AG20443 (cell line): ENCODE measurements at places on chromosomes 13 and 19.
A peak's percentile ranks its signal among the peaks of the same experiment; 100 is the strongest.

- no peak for DNase-seq
Observed at GRCh38 chr19:2227415-2228156, 8.5 kb downstream of the PLEKHJ1 start.

- DNase-seq: no peak
Observed at GRCh38 chr19:45339629-45340028, 921 bp upstream of the KLC3 start.

DNA sequence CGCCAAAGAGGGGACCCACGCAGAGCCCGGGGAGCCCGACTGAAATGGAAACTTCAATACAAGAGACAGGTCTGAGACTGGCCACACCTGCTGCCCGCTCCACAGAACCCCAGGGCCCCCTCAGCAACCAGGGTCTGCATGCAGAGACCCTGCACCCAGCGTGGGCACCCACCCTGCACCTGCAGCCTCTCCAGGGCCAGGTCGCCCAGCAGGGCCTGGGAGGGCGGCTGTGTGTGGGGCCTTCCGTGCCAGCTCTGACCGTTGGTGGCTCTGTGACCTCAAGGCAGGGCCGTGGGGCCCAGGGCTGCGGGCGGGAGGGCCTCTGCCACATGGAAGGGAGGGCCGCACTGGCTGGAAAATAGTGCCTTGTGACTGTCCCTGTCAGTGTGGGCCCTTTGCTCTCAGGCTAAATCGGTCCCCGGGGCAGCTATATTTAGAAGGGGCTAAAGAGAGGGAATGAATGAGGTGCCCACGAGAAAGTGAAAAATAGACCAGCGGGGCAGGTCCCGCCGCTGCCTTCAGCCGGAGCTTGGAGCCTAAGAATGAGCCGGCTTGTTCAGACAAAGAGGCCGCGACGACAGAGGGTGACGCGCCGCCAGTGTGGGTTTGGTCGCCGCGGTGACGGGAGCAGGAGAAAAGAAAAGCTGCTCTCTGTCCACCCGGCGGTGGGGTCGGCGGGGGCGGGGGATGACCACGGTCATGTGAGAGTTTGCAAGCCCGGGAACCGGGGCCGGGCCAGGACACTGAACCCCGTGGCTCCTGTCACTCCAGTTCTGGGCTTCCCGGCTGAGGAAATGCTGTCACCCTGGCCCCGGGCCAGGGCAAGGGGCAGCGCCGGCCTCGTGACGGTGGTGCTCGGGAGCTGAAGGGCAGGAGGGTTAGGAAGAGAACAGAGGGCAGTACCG lies 70.5 kb downstream of the GADD45B start:
- DNase-seq: no peak

DNA sequence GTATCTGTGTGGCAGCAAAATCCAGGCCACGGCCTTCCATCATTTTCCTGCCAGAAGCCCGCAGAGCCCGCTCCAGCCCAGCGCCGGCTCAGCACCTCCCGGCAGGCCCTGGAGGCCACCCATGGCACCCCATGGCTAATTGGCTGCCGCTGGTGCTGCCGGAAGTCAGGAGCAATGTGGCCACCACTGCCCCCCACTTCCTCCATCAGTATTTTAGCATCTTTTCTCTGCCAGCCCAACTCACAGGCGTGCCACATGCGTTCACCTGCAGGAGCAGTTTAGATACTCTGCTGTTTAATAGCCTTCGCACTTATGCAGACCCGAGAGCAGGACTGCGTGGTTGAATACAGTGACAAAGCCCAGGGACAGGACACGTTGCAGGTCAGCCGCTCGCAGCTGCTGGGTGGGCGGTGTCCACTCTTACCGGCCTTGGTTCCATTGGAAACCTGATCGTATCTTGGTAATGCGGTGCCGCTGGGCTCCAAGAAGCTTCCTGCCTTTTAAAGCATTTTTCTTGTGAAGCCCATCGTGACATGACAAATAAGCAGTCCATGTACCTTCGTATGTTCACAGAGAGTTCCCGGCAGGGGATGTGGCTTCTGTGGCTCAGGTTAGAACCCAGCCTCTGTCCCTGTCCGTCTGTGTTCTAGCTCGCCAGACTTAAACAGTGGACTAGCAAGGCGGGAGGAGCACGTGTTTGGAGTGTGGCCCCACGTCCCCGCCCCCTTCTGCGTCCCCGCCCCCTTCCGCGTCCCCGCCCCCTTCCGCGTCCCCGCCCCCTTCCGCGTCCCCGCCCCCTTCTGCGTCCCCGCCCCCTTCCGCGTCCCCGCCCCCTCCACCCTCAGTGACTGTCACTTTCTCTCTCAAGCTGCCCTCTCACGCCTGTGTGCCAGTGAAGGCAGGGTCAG lies 162.0 kb upstream of the SOX1 start:
- DNase-seq: no peak

DNA sequence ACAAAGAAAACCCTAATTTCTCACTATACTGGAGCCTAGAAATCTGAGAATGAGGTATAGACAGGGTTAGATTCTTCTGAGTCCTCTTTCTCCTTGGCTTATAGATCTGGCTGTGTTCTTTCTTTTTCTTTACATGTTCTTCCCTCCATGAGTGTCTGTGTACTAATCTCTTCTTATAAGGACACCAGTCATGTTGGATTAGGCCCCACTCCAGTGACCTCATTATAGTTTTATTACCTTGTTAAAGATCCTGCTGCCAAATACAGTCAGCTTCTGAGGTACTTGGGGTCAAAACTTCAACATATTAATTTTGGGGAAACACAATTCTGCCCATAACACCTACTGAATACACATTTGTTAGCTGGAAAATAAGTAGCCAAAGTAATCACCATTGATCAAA lies 302.6 kb downstream of the PCDH9 start:
- DNase-seq: no peak

GRCh38 chr19:47274891-47275761 lies 441 bp downstream of the INAFM1 start:
- DNase-seq: peak; percentile 11

DNA sequence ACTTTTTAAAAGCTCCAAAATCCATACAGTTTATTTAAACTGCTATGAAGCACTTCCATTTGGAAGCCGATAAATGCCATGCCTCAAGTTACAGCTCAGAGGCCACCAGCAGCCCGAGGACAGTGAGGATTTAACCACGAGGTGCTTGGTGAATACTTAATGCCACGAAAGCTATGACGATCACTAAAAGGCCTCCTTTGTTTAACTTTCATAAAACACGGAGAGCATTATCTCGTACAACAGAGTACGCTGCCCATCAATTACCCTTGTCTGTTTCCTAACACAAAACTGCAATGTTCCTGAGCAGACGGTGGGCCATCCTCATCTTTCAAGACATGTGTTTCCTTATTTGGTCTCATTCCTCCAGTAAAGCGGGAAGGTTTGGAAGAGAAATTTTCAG lies 58.4 kb downstream of the PEPD start:
- no peak for DNase-seq

- no peak for DNase-seq
Observed at GRCh38 chr13:74097116-74097515, 37.1 kb downstream of the KLF12 start.

DNA sequence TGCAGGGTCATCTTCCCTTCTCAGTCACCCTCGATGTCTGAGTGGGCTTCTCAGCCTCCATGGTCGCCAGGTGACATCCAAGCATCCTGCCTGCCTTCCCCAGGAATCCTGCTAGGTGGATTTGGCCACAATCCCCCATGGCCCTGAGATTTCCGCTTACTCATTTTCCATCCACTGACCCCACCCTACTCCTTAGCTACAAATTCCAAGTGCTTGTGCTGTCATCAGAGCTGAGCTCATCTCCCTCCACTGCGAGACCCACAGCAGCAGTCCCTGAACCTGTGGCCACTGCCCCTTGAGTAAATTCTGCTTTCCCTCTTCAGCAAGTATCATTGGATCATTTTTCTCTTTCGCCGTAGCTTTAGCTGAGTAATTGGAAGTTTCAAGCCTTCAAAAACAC lies 90.5 kb upstream of the ANKRD10 start:
- DNase-seq: peak; percentile 65

DNA sequence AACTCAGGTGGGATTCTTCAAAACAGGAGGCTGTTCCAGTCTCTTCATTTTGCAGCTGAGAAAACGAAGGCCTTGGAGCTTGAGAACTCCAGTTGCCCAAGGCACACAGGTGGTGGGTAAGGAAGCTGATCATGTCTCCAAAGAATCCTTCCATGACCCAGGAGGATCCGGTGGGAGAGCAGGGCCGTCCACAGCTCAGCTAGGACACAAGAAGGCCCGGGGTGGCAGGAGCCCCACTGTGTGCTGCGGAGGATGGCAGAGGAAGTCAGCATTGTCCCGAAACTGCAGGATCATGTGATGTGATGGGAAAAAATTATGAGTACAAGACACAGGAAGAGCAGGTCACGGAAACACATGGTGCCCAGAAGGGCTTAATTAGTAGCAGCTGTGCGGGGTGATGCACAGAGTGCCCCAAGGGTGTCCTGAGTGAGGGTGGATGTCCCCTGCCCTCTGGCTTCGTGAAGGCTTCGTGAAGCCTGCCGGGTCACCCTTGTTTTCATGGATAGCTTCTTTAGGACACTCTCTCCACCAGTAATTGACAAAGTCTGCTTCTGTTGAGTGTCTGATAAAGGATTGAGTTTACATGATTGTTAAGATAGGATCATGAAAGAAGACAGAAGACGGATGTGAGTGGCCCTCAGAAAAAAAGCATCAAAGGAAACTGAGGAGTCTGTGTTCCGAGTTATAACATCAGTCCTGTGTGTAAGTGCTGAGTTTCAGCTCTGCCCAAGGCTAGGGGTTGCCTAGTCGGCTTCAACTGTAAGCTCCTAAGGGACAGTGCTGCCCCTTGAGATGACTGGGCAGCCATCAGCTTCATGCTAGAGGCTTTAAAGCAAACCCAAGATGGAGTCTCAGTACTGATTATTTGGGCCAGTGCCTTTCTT lies 33.8 kb upstream of the SACS start:
- peak; percentile 46 for DNase-seq

DNA sequence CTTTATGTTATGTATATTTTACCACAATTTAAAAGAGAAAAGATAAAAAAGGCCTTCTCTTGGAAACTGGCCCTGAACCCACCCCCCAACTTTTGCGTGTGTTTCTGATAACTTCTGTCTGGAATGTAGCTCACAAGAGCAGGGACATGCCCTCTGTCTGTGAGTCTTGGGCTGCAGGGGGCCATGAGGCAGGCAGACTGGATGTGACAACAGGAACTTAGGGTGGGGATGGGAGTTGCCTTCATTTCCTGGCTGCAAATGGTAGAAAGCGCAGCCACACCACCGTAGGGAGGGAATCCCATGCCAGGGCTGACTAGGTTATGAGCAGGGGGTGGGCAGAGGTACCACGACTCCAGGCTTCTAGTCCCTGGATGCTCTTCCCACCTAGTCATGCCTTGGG lies 21.9 kb downstream of the CILP2 start:
- DNase-seq: no peak

DNA sequence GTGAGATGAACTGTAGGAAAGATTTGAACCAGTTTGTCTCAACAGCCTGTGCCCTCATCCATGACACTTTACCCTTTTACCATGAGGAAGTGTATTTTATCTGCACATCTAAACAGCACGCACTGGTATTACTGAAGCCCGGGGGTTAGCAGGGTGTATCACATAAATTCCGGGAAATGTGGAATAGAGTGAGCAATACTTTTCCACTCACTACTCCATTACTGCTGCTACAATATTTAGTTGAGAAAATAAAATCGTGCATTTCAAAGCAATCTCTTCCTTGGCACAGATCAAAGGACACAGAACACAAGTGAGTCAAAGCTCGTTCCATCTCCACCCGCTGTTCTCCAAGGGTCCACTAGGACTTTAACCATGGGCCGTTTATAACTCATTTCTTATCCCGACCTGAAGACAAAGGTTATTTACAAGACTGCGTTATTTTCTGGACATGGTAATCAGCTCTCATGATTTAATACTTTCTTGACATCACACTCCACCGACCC lies 35.2 kb downstream of the STK24 start:
- peak; percentile 33 for DNase-seq

DNA sequence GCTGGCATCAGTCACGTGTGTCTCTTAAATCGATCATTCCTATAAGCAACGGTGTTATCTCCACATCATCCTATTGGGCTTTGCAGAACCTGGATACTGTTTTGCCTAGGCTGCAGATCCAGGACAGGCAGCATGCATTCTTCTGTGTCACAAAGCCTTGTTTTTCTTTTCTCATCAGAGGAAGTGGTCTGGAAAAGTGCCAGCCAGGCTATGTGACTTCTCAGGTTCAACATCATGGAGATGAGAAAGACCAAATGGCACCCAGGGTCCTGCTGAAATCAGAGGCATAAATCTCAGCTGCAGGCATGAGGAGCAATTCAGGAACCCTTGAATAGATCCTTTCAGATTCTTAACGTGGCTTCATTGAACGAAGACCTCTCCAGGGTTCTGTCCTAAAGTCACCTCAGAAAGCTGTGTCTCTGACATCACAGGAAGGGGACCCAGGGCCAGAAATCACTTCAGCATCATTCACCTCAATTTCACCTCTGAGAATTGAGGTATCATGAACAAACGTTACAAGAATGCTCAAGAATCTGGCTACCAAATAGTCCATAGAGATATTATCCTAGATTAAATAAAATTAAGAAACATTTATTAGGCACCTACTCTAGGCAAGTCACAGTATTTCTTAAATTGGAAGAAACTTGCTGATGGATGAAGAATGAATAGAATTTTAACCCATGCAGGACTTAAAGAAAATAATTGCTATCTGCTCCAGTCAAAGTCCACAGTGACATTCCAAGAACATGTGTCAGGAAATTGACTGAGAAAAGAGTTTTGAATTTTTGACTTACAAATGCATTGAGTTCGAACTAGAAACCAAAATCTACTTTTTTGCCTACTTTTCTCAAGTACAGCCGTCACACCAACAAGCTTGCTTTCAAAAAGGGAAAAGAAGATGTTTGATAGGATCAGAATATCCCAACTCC lies 124.1 kb downstream of the COG6 start:
- DNase-seq: no peak

DNA sequence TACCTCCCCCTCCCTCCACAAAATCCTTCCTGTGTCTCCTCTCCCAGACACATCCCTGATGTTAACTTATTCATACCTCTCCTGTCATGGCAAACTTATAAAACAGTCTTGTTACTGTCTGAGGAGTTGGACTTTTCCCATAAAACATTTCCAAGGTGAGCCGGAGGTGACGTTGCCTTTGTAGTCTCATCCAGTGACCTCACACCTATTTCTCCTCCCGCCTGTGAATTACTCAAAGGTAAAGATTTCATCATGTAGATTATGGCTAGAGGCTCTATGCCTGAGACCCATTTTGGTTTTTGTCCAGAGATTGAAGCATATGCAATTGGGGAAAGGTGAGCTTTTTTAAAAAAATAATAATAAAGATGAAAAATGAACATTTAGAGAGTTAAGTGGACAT lies 529.0 kb downstream of the MYO16 start:
- no peak for DNase-seq

GRCh38 chr19:48962029-48962848 lies 2.9 kb upstream of the FTL start:
- DNase-seq: peak; percentile 30
